ENCODE measurements at places on chromosomes 2 and 18. TPM values are rescaled to one million over a fixed set of nuclear protein-coding genes. Genes with fewer than 3 reads are reported as not detected.

GRCh38 chr2:232463701-232464543 is 8.0 kb downstream of the ALPI start:
- no peak for DNase-seq

KCNS3 gene
- 7.5 TPM for polyA plus RNA-seq

GRCh38 chr2:28095622-28096021 is 205.1 kb downstream of the BABAM2 start:
- DNase-seq, result no peak

ABCG5 gene
- 0.56 TPM for polyA plus RNA-seq

PLGLB1 gene
- 7.1 TPM for polyA plus RNA-seq

DNA sequence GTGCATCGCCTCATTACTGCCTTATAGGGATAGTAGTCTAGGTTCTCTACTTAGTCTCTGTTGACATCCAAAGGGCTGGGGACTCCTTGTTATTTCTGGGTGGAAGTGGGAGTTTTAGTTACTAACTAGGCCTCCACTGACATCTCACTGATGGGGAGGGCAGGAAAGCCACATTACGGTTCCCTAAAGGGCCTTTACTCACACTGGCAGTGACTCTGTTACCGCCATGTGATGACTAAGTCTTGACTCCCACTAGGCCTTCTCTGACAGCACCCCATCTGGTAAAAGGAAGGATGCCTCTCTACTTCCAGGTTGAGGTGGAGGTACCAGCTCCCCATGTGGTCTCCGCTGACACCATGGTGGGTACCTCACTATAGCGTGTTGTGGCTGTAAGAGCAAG is 14.0 kb upstream of the BCL2L11 start:
- no peak for DNase-seq

DNA sequence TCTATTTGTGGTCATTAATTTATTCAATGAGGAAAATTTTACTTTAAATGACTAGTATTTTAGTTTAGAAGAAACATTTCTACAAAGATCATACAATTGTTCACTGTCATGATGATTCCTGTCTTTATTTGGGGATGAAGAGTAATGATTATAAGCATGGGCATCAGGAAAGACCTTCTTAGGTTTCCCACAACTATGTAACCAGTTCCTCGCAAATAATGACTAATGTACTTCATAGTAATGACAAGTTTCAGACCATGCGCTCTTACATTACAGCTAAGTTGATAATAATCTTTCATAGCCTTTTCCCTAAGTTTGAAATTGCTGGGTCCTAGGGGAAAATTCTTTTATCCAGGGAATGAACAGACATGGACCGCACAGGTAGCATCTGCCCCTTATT is 90.5 kb downstream of the MYO5B start:
- no peak for DNase-seq

DNA sequence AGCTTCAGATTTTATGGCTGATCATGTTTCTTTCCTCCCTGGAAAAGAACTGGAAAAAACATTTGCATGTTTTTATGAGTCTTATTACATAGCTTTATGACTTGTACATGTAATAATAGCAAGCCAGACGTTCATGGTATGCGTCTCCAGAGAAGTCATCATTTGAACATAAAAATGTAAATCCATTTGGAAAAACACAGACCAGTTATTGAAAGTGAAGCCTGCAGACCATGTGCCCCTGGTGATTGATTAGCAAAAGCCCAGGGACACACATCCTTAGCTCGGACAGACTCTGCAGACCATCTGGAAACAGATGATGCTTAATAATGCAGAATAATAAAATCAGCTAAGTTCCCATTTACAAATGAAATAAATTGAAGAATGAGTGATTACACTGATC is 283.1 kb downstream of the TDRD15 start:
- DNase-seq, result no peak

DNA sequence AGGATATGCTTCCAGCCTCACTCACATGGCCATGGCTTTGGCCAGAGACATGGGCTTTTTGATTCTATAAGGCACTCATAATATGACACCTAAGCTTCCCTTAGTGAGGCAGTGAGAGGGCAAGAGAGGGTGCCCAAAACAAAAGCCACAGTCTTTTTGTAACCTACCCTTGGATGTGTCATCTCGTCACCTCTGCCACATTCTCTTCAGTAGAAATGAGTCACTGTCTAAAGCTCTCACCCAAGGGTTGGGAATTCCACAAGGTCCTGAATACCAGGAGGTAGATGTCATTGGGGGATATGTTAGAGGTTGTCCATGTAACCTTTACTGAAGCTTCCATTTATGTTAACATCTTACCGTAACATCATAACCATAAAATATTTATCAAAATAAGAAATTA is 108.4 kb downstream of the ALMS1 start:
- no peak for DNase-seq

MYOM1 gene
- polyA plus RNA-seq, result 7.1 TPM

DNA sequence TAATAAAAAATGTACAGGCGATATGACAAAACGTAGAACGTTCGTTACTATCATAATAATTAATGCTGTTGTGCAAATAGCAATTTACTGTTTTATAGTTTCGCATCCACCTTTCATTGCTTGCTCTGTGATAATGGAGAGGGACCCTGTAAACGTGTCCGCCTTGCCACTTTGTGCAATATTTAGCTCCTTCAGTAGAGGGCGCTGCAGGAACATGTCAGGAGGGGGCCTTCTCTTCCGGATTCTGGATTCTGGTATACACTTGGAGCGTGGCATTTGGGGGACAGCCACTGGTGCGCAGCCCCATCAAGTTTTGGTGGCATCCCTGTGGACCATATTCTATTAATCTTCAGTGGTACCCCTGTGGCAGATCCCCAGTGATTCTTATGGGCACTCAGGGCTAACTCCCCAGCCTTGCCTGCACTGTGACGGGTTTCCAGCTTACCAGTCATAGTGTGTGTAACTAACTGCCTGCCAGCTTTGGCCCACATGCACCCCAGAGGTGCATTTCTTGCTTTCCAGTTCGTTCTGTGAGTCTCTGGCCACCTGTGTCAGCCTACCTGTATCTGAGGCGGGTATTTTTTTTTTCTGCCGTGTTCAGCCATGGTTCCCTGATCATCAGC is 140.3 kb downstream of the CYRIA start:
- DNase-seq, result no peak

RAB17 gene
- polyA plus RNA-seq, result 15.1 TPM

DNA sequence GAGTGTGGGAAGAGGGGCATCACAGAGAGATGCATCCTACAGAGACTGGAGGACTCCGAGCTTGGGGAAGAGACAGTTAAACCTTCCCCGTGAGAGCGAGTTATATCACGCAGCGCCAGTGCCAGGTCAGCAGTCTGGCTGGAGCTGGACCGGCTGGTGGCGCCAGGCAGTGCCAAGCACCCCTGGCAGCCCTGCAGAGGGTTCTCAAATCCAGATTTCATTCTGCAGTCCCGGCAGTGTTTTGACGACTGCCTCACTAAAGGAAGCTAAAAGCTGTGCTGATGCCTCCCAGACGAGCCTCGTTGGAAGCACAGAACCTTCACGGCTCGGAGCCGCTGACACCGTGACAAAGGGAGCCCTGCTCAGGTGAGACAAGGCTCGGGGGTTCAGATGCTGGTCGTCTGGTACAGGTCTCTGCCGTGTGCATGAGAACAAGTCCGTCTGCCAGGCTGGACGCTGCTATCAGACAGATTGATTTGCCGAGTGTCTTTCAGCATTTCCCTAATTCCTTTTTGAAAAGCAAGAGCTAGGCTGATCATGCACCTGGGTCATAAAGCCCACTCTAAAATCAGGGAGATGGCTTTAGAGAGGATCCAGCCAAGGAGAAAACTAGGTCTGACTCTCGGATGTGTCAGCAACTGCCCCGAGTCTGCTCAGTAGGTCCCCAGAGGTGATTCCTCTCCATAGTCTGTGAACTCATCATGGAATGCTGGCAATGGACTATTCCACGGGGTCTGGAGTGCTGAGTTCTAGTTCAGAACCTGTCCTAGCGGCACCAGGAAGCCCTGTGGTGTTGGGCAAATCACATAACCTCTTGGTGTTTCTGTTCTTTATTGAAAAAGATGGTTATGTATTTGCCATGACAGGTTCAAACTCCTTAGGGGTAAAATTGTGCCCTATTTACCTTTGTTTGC is 240.6 kb downstream of the SOX11 start:
- no peak for DNase-seq

FOXI3 gene
- 0.16 TPM for polyA plus RNA-seq

AGXT gene
- polyA plus RNA-seq, result not detected

GRCh38 chr2:42136782-42137124 is 32.4 kb upstream of the EML4 start:
- no peak for DNase-seq

PLCL1 gene
- polyA plus RNA-seq, result 19.0 TPM

- no peak for DNase-seq
Measured at GRCh38 chr2:181419129-181419855, 37.9 kb upstream of the ITGA4 start.

DNA sequence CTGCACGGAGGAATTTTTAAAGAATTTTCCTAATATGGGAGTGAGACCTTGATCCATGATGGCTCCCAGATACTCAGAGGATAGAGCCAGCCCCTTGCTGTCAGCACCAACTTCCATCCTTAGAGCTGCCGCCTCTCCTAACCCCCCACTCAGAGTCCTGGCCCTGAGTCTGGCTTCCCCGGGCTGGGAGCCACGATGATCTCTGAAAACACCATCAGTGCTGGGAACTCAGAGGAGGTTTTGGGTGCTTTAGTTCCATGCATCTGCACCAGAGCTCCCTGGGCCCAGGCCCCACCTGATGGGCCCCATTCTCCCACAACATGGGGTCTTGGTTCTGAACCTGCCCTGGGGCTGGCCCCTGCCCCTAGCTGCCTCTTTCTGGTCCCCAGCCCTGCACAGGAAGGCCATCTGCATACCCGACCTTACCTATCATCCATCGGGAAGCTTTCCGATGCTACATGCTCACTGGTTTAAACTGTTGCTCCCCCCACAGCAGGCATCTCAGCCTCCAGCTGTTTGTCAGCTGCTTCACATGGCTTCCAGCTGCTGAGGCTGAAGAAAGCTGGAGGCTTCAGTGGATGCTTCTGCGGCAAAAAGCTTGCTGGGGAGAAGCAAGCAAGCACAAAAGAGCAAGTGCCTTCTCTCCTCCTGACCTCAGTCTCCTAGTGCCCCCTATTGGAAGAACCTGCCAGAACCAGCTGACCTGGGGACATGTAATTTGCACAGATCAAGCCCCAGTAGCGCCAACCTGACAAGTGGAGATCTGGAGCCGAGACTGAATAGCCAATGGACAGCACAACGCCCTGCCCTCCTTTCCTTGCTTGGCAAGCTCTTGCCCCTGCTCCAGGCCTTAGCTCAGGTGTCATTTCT is 24.2 kb upstream of the RHOB start:
- no peak for DNase-seq

G6PC2 gene
- polyA plus RNA-seq, result 0.20 TPM

CCDC85A gene
- 1.3 TPM for polyA plus RNA-seq

GRCh38 chr2:1701556-1702185 is 42.6 kb downstream of the PXDN start:
- no peak for DNase-seq

SAG gene
- 0.06 TPM for polyA plus RNA-seq

DNA sequence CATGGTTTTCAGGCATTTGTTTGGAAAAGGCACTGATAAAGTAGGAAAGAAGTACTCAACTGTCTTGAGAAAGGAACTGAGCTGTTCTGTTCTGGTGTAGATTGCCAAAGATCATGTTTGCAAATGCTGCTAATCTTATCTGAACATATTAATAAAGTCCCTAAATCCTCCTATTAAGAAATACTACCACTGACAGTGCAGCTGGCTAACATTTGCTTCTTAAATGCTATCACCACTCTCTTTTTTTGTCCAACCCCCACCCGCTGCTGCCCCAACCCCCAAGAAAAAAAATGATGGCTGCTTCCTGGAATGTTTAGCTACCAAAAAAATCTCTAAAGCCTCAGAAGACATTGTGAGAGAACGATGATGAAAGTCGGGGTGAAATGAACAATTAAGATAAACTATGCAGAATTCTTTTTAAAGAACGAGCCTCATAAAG is 130.7 kb downstream of the CCBE1 start:
- peak; percentile 60 for DNase-seq

GRCh38 chr18:1965541-1965940 is 605.8 kb downstream of the METTL4 start:
- no peak for DNase-seq

GRCh38 chr2:230714136-230714480 is 1.5 kb downstream of the CAB39 start:
- no peak for DNase-seq

DPYSL5 gene
- polyA plus RNA-seq, result 8.5 TPM

SULT1C3 gene
- polyA plus RNA-seq, result not detected

- no peak for DNase-seq
Measured at GRCh38 chr2:31127931-31128330, 10.3 kb downstream of the GALNT14 start.

TEKT4 gene
- polyA plus RNA-seq, result not detected

SP100 gene
- 27.1 TPM for polyA plus RNA-seq
